ENCODE measurements at places on chromosomes 3 and 15.

GRCh38 chr3:134485075-134485717, 589 bp downstream of the ANAPC13 start:
- peak; percentile 69 for DNase-seq

GRCh38 chr15:42087926-42088800, 6.2 kb downstream of the PLA2G4D start:
- no peak for DNase-seq

DNA sequence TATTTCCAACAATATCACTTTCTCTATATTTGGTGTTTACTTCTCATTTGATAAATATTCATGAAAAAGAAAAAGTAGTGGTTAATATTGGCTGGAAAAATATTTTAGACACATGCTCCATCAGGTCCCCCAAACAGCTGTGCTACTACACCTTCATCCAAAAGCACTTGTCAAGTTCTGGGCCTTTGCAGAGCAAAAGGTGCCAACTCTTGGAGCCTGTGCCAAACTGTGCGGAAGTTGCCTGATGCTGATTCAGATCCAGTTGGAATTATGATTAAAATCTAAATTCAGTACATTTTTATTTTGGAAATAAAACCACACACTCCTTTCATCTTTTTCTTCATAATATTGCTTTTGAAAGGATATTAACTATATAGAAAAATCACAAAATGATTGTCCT, 1497.4 kb upstream of the CADM2 start:
- DNase-seq: no peak

DNA sequence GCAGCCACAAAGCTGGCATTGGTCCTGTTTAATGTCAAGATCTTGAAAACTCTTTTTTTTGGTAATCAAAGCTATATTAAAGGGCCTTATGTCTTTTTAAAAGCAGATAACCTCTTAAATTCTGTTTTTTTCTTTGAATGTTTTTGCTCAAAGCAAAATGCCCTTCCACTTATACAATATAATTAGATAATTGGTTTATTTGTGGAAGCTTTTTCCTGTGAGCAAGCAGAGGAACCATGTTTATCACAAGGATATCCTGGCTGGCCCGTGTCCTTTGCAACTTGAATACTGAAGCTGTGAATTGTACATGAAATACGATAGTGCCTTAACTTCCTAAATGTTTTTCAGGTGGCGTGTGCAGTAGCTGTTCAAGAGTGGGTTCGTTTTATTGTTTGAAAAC, 2.6 kb downstream of the ST3GAL6 start:
- DNase-seq: no peak

DNA sequence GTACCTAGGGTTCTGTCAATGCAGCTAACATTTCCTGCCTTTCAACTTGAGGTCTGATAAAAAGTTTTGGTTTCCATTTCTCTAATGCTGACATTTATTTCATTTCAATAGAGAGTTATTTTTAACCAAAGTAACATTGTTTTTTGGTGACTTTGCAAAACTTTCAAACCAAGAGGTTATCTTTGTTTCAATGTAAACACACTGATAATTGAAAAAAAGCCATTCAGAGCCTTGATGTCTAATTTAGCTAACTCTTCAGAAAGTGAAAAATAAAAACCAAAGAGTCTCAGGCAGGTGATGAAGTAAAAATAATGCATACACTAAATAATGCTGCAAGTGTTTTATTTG, 9.6 kb upstream of the TIPARP start:
- no peak for DNase-seq

DNA sequence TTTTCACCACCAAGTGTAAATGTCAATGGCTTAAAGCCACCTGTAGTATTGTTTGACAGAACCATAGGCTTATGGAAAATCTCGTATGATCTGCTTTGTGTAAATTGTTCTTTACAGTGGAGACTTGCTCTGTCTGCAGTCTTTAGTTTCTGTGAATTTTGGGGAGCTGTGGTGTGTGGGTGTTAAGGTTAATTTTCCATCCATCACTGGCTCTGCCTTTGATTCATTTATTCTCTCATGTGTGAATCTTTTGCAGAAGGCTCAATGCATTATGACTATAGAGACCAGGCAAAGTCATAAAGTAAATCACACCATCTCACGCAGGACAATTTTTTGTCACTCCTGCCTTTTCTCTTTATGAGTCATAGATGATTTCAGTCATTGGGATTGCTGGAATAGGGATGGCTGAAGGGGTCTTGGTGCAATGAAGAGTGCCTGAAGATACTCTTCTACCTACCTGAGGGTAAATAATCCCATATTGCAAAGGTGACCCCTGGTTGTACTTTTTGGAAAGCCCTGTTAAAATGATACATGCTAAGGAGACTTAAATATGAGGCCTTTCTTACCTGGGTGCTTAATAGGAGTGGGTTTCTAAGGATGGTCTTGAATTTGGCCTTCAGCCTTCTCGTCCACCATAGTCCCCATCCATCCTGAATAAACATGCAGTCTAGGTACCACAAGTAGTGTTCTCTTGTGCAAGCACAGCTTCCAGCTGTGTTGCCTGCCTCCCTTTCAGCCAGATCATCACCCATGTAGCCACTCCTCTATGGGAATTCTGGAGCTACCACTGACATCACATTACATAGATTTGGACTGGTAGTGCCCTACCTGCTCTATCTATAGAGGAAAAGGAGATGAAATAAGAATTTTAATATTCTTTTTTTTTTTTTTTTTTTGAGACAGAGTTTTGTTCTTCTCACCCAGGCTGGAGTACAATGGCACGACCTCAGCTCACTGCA, 14.3 kb downstream of the TGFBR2 start:
- no peak for DNase-seq

DNA sequence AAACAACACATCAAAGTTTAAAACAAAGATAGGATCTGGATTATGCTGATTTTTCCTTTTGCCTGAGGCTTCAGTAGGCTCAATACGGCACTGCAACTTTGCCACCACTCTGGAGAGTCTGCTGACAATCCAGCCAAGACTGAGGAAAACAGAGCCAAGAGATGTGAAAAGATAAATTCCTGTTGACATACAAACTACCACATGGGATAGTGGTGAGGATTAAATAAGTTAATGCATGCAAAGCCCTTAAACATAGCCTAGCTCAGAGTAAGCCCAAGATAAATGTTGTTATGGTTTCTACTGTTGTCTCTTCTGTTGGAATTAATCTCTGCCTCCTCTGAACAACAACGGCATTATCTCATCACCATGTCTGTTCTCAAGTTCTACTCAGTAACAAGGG, 245.9 kb upstream of the LMCD1 start:
- DNase-seq: no peak

GRCh38 chr3:125055331-125055912, 375 bp downstream of the HEG1 start:
- DNase-seq: no peak

GRCh38 chr3:13693441-13693840, 144.5 kb downstream of the FBLN2 start:
- DNase-seq: no peak

GRCh38 chr3:193148688-193149473, 92.1 kb upstream of the PLAAT1 start:
- no peak for DNase-seq

DNA sequence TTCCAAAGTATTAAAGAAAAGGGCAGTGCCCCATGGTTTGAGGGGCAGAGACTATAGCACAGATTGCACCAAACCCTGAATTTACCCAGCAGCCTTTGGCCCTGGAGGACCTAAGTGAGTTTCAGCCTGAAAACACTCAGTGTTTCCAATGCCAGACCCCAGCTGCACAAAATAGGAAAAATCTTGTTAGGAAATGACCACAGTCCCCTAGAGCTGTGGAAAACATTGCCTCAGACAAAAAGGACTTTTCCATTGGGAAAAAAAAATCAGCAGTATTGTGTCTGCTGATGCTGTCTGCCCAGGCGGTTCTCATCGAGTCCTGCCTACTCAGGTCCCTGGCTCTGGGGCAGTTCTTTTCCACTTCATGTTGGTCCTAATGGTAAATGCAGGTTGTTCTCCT, 121.7 kb upstream of the DLG1 start:
- DNase-seq: no peak

DNA sequence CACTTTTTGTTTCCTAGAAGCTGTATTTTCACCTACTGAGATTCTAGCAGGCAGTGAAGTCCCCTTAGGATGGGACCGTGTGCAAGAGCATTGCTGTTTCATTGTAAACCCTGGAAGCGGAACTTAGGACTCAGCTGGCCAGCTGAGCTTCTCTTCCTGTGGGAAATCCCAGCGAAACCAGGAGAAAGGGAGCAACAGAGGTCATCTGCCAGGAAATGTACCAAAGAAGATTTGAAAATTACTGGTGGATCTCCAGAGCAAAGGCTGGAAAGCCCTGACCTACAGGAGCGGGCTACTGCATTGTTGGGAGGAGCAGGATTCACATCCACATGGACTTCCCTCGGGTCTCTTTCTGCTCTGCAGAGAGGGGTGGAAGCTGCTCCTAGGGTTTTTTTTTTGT, 7.6 kb upstream of the ADPRH start:
- no peak for DNase-seq

- DNase-seq: no peak
Measured at GRCh38 chr15:63308491-63308890, 31.1 kb downstream of the APH1B start.

GRCh38 chr15:25727116-25727515, 136.0 kb downstream of the ATP10A start:
- no peak for DNase-seq
